Thymus (tissue), 14 donors: ENCODE measurements at places on chromosomes 6 and 20. TPM values are rescaled to one million over a fixed set of nuclear protein-coding genes. Genes with fewer than 3 reads are reported as not detected.

CST2 gene
- total RNA-seq: 0.94 TPM

L3MBTL3 gene
- 8.2 TPM for total RNA-seq

RAB22A gene
- 7.3 TPM for total RNA-seq

- DNase-seq: no peak
These were observed 46.4 kb upstream of the CCN2 start for GRCh38 chr6:131997429-131998153.

DNA sequence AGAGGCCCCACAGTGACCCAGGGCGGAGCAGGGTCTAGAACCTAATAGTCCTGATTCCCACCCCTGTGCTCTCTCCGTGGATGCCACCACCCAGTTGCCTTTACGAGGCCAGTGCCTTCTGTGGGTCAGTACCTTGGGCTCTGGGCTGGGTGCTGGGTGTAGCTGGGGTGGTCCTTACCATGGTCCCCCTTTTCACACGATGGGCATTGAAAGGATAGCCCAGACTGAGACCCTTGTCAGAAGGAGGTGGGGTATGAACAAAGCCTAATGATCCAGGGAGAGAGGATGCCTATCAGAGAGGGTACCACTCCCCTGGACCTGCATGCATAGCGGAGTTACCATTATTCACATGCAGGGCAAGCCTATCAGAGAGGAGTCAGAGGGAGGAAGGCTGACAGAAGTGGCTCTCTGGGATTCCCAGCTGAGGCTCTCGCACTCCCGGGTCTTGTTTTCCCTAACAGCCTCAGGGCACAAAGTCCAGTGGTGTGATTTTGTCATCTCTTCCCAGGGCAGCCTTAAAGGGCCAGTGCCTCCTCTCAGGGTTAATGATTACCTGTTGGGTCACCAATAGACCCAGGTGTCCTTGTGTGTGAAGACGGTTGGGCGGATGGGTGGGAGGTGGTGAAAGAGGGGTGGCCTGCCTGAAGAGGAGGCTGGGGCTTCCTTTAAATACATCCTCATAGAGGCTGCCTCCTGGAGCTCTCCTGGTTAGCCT is 36.2 kb downstream of the VEGFA start:
- no peak for DNase-seq

- DNase-seq: no peak
These were observed 77.8 kb upstream of the CTNNBL1 start for GRCh38 chr20:37616110-37616425.

DNA sequence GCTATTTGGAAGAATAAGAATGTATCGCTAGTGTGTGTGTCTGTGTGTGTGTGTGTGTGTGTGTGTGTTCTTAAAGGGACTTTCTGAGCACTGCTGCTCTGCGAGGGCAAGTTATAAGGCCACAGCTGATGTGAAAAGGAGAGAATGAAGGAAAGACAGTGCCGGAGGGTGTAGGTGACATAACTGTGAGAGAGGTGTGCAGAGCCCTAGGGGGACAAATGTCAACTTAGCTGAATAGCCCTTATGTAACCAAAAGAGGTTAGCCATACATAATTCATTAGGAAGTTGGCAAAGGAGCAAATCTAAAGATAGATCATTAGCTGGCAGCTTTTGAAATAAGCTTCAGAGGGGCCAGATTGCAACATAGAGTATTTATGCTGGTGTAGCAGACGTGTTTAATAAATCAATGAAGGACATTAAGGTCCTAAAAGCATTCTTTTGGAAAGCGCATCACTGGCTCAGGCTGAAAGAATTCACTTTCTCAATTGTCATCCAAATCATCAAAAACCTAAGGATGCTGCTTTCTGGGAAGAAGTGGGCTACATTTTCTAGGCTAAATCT is 81.0 kb downstream of the NDUFAF5 start:
- no peak for DNase-seq

- DNase-seq: peak; percentile 33
These were observed 806 bp downstream of the LEMD2 start for GRCh38 chr6:33787954-33788693.

DNA sequence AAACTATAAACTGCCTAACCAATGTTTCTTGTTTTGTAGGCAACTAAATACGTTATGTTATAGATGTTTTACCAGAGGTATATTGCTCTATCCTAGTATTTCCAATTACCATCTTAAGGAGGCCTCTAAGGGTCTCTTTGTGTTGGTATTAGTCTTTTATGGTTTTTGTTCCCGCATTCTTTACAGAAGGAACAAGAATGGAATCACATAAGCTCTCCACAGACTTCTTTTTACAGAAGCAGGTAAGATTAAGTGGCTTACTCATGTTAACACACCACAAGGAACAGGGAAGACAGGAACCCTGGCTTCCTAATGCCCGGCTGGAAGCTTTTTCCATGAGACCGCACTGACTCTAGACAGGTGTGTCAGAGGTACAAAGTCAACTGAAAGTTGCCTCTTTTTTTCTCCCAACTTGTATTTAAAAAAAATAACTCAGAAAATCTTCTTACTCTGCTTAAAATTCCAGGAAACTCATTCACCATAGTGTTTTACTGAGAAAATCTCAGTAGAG is 55.1 kb downstream of the FKBP5 start:
- DNase-seq: no peak

DNA sequence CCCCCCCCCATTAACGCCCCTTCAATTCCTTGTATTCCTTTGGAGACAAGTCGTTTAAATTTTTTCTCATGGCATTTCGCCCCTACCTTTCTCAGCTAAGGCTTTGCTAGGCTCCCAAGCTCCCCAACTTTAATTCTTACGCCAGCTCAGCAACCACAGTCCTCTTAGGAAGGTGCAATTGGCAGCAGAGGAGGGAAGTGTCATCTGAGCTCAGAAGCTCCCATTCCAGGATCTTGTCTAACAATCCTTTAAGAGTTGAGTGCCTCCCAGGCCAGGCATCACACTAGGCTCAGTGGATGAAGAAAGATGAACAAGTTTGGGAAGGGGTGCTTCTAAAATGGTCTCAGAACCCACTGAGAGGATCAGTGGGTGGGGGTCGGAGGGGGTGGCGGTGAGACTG is 131.2 kb upstream of the AKAP12 start:
- DNase-seq: no peak

- DNase-seq: no peak
These were observed 25.4 kb downstream of the UNC5CL start for GRCh38 chr6:41013466-41014153.
